ENCODE measurements at places on chromosomes 1 and 21.

GRCh38 chr1:63112155-63112900 is 210.0 kb upstream of the FOXD3 start:
- DNase-seq, result no peak

- no peak for DNase-seq
Observed at GRCh38 chr1:18529714-18530113, 49.0 kb downstream of the KLHDC7A start.

GRCh38 chr1:223515421-223515820 is 122.2 kb downstream of the CCDC185 start:
- DNase-seq, result no peak

GRCh38 chr21:44331650-44332307 is 7.4 kb downstream of the CFAP410 start:
- DNase-seq, result no peak

DNA sequence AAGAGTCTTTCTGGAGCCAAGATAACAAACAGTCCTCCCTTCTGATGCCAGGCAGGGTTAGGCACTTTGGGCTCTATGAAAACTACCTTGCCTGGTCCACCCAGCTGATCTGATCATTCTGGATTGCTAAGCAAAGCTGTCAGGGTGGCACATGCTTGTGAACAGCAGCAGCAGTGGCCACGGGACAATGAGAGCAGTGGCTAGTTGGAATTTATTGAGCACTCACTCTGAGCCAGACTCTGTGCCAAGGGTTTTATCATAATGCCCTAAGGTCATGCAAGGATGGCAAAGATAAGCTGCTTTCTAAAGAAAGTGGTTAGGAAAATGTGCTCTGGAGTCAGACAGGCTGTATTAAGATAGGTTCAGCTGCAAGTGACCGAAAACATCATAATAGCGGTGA is 390.4 kb upstream of the VAMP3 start:
- DNase-seq, result no peak

DNA sequence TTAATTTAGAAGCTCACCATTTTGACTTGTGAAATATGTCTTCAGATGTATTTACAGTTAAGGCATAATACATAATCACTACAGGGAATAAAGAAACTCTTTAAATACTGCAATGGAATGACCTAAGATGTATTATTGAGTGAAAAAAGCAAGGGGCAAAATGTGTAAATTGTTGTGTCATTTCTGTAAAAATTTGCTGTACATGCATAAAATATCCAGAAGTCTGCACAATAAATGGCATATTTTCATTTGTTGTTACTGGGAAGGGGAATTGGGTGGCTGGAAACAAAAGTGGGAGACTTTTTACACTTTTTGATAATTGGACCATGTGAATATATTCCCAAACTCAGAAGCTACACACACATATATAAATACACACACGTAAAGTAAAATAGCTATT is 17.1 kb downstream of the LRIG2 start:
- no peak for DNase-seq

DNA sequence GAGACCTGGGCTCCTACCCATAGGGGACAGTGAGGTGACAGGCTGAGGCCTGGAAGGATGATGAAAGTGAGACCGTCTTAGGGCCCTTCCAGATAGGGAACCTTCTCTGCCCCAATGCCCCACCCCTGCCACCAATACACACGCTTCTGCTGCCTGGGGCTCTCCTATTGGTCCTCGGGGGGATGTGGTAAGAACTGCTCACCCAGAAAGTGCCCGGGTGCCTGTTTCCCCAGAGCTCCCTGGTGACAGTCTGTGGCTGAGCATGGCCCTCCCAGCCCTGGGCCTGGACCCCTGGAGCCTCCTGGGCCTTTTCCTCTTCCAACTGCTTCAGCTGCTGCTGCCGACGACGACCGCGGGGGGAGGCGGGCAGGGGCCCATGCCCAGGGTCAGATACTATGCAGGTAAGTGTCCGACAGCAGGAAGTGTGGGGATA is 948 bp downstream of the SEMA4A start:
- no peak for DNase-seq

DNA sequence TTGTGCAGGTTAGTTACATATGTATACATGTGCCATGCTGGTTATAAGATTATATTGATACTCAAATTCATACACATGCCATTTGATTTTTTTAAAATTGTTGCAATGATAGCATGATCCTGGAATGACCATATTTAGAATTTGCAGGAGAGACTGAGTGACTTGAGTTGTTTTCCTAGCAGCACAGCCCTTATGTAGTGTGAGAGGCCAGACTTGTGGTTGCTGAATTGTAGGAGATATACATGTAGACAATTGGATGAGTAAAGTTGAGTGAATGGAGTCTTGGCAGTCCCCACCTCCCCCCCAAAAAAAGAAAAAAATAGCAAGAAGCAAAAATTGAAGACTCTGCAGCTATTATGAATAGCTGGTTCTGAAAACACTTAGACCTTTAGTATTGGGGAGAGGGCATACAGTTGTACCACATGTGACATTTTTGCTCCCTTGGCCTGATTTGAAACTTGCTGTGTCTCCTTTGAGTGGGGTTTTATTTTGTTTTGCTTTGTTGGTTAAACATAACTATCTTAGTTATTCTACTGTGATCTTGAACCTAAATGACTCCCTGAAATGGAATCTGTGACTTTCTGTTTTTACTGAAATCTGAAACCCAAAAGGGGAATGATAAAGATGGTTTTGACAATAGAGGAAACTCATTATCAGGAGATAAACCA is 280.3 kb downstream of the HMCN1 start:
- no peak for DNase-seq

- no peak for DNase-seq
Observed at GRCh38 chr1:63612564-63612963, 19.4 kb downstream of the PGM1 start.

- DNase-seq, result no peak
Observed at GRCh38 chr1:64019818-64020217, 183.6 kb upstream of the UBE2U start.

DNA sequence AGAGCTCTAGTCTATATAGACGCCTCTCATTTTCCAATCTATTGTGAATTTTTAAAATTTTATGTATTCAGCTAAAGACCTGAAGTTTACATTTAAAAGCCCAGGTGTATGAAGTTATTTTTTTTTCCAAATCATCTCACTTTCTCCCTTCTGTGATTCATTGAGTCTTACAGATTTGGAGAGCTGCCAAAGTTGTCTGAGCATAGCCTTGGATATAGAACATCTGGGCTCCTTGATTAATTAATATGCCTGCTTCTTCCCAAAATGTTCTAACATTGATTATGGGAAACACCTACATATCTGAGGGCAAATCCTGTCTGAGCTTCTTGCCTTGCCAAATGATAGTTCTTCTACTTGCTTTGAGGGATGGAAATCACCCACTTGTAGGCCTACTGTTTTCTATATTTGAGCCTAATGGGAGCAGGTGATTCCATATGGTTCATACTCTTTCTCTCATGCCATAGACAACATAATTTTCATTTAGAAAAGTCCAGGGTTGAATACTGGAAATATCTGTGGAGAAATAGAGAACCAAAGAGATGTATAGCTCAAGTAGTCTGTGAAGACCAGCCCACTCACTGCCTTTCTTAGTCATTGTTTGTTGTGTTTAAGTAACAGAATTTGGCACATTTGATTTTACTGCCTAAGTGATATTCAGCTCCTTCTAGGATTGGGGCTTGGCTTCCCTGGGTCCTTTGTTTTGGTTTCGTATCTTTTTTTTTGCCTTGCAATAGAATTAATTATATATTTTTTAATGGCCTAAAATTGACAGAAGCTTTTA is 46.2 kb downstream of the MACF1 start:
- DNase-seq, result no peak

DNA sequence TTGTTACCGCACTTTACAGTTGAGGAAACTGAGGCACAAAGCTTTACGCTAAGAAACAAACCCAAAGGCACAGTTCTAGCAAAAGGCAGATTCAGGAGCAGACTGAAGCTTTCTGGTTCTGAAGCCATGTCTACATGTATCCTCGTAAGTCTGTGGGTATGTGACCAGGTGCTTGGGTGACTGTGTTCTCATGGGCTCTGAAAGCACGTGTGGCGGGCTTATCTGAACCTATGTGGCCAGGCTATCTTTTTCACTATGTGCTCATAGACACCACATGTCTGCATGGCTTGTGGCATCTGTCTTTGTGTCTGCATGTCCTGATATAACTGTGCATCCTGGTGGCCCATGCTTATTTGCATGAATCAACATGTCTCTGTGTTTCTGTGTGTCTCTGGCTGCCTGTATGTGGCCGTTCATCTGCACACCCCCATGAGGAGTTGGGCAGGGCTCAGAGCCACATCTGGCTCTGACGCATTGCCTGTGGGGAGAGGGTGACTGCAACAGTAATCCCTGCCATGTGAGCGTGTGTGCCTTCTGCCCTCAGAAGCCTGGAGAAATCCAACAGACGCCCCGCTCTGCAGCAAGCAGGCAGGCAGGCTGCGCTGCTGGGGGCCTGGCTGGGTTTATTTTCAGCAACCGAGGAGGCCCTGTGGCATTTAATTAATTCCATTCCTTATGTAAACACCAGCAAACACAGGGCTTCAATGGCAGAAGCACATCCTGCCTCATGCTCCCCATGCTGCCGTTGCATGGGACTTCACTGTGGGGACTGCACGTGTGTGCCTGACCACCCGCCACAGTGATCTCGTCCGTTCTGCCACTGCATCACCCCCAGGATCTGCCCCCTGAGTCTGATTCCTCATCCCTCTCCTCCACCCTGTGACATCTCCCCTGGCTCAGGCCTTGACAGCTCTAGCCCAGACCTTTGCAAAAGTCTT is 115.4 kb downstream of the TRABD2B start:
- no peak for DNase-seq

- no peak for DNase-seq
Observed at GRCh38 chr1:41880950-41881885, 37.5 kb downstream of the HIVEP3 start.

GRCh38 chr1:218350801-218351266 is 5.7 kb downstream of the TGFB2 start:
- DNase-seq, result no peak

- no peak for DNase-seq
Observed at GRCh38 chr1:45859221-45859620, 55.8 kb downstream of the MAST2 start.

DNA sequence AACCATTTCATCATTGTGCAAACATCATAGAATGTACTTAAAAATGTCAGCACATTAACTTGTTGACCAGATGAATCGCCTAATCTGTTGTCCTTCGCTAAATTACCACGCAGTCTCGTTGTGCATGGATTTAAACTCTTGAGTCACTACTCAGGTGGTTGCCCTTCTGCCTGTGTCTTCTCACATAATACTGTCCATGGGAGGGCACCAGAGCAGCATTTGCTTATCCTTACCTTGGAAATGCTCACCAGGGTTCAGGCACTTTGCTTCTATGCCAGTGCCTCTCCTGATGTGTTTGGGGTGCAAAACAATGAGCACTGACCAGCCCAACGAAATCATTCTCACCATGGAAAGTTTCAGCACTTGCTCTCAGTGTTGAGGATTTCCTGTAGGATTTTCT is 559.9 kb downstream of the RWDD3 start:
- DNase-seq, result no peak

GRCh38 chr21:38228537-38228936 is 28.3 kb upstream of the KCNJ15 start:
- DNase-seq, result no peak

- DNase-seq, result no peak
Observed at GRCh38 chr1:30469426-30469825, 254.0 kb downstream of the MATN1 start.

GRCh38 chr1:234997896-234998741 is 130.5 kb downstream of the TOMM20 start:
- DNase-seq, result no peak

DNA sequence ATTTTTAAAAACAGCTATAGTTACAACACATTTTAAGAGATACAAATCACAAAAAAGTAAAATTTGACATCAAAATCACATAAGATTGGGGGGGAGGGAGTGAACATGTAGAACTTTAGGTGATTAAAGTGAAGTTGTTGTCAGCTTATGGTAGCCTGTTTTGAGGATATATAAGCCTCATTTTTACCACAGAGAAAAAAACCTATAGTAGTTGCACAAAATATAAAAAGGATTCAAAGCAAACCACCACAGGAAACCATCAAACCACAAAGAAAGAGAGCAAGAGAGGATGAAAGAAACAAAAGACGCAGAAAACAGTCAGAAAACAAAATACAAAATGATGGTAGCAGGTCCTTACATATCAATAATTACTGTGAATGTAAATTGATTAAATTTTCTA is 291.9 kb upstream of the DEPDC1 start:
- no peak for DNase-seq

GRCh38 chr1:21311016-21311415 is 20.8 kb upstream of the ECE1 start:
- DNase-seq, result no peak

DNA sequence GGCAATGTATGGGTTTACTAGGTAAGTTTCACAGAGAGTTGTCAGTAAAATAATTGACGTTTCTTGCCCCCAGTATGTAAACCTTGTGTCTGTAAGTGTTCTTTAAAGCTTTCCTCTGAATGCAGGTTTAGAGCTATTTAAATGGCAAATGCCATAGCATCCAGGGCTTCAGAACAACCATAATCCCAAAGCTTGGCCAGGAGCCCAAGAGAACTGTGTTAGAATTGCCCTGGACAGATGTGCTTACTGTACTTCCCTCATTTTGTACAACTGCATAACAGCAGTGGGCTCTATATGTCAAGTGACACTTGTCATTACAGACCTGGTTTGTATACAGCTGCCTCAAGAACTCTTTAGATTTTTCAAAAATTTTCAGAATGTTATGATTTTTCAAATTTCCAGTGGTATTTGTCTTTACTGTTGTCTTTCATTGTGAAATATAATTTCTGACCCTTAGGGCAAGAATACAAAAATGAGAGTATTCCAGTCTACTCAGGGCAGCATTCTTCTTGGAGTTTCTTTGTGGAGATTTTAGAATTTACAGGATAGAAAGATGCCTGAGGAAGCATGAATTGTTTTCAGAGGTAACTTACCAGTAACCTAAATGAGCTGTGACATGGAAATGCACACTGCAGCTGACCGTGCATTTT is 136.9 kb upstream of the L1TD1 start:
- DNase-seq, result no peak

GRCh38 chr1:97174039-97174704 is 452.6 kb downstream of the PTBP2 start:
- DNase-seq, result no peak

DNA sequence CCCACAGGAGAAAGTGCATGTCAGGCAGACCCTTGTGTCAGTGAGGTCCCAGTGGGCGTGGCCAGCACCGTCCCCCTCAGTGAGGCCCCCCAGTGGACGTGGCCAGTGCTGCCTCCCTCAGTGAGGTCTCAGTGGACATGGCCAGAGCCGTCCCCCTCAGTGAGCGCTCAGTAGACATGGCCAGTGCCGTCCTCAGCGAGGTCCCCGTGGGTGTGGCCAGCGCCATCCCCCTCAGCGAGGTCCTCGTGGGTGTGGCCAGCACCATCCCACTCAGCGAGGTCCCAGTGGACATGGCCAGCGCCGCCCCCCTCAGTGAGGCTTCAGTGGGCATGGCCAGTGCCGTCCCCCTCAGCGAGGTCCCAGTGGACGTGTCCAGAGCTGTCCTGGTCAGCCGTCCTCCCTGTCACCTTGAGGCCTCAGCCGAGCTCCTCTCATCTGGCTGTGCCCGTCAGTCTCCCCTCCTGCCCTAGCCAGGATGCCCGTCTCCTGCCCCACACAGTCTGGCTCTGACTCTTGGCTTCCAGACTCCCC is 35.5 kb downstream of the PDE9A start:
- DNase-seq, result no peak

GRCh38 chr1:95451054-95451453 is 217.0 kb downstream of the RWDD3 start:
- no peak for DNase-seq

GRCh38 chr1:75765697-75766355 is 20.2 kb upstream of the RABGGTB start:
- no peak for DNase-seq

GRCh38 chr21:18449605-18450550 is 46.3 kb upstream of the TMPRSS15 start:
- no peak for DNase-seq

- no peak for DNase-seq
Observed at GRCh38 chr1:167221126-167221737, 546 bp downstream of the POU2F1 start.
